Stimulated activated naive CD4-positive, alpha-beta T cell (primary cell): ENCODE measurements at places on chromosomes 13 and 19.

GRCh38 chr13:107438251-107438650 lies 777.1 kb downstream of the LIG4 start:
- no peak for DNase-seq

- no peak for DNase-seq
These were observed 2.3 kb upstream of the UHRF1 start for GRCh38 chr19:4906963-4907362.

DNA sequence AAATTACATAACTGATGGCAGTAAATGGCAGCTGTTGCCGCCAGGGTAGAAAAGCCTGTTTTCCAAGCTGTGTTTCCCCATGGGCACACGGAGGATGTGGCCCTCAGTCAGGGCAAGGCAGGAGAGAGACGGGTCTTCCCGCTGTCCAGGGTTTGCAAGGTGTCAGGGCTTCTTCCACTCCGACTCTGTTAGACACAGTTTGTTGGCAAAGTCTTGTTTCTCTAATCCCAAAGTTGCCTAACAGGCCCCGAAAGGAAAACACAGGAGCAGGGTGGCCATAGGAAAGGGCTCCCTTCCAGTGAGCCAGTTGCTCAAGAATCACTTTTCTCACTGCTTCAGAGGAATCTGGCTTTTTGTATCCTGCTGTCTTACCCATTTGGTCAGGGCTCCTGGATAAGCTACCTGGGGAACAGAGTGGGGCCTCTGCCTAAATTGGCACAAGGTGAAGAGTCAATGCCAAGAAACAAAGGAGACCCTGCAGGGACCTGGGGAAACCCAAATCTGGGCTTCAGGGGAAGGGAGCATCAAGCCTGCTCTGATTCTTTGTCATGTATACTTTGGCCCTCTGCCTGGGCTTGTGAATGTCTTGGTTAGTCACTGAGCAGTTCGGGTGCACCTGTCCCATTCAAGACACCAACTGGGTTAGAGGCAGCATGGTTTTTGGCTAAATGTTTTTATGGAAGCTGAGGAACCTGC lies 29.0 kb upstream of the CXCL17 start:
- DNase-seq, result no peak

- DNase-seq, result no peak
These were observed at the start of gene URAD for GRCh38 chr13:27988520-27988919. Gene URAD (minus strand): TSS chr13:27988693. CDS start chr13:27988637, 56 bp downstream.

DNA sequence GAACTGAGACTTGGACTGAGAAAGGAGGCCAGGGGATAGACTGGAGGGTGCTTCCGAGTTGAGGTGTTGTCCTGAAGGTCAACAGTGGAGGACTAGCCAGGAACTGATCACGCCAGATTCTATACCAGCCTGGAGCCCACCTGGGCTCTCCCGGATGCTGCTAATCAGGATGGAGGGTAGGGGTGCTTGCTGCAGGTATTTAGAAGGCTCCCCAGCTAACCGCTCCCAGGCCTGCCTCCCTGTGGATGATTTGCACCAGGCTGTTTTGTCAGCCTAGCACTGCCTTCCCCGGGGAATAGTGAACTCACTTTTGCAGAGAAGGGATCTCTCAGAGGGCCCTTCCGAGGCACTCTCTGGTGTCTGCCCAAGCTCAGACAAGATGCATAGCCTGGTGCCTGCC lies 60.5 kb upstream of the KCTD15 start:
- no peak for DNase-seq

DNA sequence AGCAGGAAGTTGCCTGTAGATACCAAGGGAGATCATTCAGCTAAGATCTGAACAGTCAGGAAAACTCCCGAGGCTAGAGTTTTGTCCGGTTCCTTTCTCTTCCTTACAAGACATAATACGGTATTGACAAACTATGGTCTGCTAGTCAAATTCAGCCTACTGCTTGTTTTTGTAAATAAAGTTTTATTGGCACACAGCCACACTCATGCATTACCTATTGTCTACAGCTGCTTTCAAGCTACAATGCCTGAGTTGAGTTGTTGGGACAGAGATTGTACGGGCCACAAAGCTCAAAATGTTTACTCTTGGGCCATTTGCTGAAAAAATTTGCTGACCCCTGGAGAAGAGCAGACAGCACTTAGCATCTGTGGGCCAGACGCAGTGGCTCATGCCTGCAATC lies 2.5 kb downstream of the SLC1A6 start:
- DNase-seq, result no peak
